Suppressor macrophage (primary cell): ENCODE measurements at places on chromosomes 6 and 20.

DNA sequence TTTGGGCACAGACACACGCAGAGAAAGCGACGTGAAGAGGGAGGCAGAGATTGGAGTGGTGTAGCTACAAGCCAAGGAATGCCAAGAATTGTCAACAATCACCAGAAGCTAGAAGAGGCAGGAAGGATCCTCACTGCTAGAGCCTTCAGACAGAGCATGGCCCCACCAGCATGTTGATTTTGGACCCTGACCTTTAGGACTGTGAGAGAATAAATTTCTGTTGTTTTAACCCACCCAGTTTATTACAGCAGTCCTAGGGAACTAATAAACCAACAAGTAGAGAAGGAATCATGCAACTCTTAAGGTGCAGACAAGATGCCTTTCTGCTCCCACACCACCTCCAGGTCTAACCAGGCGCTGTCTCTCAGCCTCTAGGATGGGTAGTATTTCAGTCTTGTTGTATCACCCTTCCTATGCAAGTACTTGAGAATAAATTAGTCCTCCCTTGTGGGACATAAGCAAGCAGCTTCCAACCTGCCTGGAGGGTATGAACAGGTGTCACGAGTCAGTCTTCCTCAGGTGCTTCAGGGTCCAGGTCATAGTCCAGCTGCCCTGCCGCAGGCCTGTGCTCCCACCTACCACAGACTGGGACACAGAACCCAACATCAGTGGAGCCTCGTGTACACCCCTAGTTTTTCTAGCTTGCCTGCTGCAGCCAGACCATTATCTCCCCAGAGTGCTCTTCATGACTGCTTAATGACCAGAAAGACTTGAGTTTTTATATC lies 46.4 kb upstream of the CCN2 start:
- no peak for DNase-seq

DNA sequence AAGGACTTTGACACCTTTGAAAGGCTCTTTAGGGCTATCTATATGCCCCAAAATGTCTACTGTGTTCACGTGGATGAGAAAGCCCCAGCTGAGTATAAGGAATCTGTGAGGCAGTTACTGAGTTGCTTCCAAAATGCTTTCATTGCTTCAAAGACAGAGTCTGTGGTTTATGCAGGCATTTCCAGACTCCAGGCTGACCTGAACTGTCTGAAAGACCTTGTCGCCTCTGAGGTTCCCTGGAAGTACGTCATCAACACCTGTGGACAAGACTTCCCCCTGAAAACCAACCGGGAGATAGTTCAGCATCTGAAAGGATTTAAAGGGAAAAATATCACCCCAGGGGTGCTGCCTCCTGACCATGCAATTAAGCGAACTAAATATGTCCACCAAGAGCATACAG lies 65.2 kb downstream of the GCNT2 start:
- DNase-seq, result no peak

DNA sequence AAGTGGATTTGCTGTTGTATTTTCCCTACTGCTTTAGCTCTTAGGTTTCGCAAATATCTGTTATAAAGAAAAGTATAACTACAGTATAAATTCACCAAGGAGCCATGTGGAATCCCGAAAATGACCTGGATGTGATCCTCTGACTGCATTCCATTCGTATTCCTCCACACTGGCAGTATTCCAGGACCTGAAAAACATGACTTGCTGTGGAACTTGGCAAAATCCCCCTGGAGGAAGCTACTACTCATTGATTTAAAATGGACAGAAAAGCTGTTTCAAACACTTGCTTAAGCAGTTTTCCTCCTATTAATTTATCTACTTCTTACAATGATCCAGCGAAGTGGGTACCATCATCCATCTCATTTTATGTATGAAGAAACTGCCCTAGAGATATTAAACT lies 13.3 kb upstream of the ENPP5 start:
- DNase-seq, result no peak

DNA sequence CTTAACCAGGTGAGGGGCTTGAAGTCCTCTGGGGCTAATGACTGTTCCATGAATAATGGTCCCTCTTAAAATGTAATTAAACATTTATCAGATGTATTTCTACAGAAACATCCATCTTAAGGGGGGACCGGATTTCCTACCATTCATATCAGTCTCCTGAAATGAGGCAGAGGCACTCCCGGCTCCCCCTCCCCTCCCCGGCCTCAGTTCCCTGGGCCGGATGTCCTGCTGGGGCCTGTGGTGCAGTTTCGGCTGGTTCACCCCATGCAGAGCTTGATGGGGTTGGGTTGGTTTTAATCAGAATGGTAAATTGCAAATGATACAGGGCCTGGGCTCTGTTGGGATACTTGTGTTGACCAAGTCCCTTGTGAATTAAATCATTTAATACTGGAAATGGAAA lies 349.4 kb downstream of the PREX1 start:
- no peak for DNase-seq

- no peak for DNase-seq
Observed at GRCh38 chr6:15327271-15327670, 81.4 kb downstream of the JARID2 start.
